ENCODE measurements at places on chromosomes 5 and 9.

DNA sequence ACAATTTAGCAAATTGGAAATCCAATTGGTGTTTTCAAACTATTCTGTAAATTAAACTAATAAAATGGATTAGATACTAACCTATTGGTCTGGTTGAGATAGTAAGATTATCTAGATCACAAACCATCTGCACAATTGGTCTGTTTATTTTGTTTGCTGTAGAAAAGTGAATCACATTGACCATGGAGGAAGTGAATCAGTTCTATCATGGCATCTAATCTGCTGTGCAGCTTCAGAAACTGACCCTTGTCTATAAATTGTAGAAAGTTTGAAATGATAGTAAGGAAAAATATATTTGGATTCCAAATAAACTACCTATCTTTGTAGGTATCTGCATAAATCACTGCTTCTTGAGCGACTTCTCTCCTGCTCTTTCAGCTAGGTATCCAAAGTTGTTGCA lies 1865.4 kb downstream of the MAT2B start:
- no peak for DNase-seq

DNA sequence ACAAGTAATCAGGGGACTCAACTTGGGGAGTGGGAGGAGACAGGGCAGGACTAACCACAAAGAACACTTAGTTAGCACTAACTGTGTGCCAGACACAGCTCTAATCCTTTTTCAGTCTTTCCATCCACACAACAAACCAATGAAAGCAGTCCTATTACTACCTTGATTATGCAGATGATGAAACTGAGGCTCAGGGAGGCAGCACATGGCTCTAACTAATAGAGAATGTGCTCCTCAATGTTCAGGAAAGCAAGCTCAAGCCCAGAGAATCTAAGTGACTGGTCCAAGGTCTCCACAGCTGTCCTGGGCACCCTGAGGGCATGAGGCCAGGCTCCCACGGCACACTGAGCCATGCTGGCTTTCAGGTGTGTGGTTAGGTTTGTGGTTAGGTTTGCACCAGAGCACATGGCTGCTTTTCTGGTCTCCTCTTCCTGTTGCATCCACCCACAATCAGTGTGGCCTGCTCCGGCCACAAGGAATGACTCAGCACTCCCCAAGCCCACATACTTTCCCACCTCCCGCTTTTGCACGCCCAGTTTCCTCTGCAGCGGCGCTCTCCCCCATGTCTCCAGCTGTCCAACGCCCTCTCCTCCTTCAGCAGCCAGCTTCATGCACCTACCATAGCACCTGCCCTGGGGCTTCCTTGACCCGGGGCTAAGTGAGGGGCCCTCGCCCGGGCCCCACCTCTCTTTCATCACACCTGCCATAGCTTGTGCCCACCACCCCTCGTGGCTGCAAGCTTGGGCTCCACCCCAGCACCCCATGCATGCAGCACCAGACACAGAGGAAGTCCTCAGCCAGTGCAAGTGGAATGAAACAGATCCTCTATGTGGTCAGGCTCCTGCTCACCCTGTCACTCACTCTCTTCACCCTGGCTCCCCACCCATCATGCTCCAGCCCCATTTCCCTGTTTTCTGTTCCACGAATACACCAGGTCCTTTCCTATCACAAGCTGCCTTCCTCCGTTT lies 133.1 kb downstream of the GABBR2 start:
- DNase-seq = peak; percentile 49

DNA sequence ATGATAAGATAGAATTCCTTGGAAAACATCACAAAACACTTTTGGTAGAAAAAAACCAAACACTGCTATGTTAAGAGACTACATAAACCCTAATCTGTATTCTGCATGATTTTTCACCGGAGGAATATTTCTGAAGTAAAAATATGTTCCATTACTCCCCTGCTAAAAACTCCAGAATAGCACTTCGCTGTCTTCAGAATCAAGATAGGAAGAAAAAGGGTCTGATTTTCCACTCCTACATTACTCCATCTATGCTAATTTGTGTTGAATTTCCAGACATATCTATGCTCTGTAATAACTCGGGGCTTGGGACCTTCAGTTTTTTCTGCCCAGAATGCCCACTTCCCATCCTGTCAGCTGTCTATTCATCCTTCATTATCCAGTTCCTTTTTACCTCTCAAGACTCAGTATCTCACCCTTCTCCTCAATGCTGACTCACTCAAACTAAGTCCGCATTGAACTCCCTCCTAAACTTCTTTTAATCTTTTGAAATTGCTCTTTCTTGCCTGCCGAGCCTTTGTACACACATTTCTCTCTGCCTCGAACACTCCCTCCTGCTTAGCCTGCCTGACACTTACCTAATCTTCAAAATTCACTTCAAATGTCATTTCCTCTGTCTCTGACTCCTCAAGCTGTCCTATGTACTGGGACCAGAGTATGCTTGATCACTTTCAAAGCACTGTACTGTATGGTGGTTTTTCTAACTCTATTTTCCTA lies 171.0 kb downstream of the ARRDC3 start:
- DNase-seq = no peak

DNA sequence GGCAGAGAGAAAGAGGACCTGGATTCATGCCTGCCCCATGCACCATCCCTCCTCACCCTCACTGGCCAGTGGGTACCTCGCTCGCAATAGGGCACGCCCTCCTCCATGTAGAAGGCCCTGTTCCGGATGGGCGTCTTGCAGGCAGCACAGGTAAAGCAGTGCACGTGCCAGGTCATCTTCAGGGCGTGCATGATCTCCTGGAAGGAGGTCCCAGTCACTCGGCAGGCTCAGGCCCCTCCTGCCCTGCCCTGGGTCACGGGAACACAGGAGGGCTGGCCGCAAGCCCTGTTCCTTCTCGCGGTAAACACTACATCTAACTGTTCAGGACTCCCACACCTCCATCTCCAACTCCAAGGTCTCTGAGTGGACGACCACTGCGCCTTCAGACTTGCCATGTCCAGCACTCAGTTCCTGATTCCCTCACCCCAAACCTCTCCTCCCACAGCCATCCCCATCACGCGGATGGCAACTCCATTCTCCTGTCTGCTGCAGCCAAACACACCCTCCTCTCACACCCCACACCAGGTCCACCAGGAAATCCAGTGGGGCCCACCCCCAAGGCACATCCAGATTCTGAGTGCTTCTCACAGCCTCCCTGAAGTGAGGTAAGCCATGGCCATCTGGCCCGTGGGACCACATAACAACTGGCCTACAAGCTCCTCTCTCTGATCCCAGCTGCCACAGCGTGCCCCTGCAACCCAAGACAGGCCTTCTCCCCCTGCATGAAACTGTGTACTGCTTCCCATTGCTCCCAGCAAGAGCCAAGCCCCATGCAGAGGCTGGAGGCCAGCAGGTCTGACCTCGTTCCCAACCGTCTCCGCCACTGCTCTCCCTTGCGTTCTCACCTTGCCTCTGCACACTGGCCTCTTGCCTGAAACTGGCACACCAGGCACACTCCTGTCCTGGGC lies 10.8 kb upstream of the DBN1 start:
- DNase-seq = no peak

GRCh38 chr5:2005101-2006041 lies 122.6 kb upstream of the IRX4 start:
- no peak for DNase-seq

DNA sequence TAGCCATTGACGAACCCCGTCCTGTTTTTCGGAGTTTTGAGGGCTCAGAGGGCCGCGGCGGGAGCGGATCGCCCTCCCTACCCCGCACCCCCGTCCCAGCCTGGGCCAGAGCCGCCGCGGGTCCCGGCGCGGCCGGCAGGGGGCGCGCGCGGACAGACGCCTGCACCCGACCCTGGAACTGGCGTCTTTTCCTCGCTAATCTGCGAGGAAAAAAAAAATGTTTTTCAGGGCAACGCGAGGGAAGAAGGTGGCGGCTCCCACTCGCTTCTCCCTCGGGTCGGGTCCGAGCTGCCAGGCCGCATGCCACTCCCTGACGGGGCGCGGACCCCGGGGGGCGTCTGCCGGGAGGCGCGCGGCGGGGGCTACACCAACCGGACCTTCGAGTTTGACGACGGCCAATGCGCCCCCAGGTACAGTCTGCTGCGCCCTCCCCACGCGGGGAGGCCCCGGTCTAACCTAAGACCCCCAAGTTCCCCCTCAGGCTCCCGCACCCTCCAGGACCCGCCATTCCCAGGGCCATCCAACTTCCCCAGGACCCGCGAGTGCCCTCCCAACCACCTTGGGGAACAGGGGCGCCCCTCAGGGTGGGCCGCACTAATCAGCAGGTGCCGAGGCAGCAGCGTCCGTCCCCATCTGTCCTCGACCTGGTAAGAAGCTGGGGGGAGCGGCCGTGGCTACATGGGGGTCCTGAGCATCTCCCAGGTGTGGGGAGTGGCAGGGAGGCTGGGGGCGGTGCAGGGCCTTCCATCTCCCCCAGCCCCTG lies at the start of gene KCNT1:
TSS of gene KCNT1 (plus strand) at position 227 of the 763 bp plus-strand sequence. CDS start at position 301, 74 bp downstream.
- peak; percentile 38 for DNase-seq

GRCh38 chr5:122154491-122154890 lies 25.1 kb downstream of the ZNF474 start:
- DNase-seq = no peak

- no peak for DNase-seq
These were observed 44.6 kb upstream of the ELL2 start for GRCh38 chr5:96006291-96006690.

GRCh38 chr5:53481887-53482716 lies 1.7 kb downstream of the FST start:
- peak; percentile 71 for DNase-seq

DNA sequence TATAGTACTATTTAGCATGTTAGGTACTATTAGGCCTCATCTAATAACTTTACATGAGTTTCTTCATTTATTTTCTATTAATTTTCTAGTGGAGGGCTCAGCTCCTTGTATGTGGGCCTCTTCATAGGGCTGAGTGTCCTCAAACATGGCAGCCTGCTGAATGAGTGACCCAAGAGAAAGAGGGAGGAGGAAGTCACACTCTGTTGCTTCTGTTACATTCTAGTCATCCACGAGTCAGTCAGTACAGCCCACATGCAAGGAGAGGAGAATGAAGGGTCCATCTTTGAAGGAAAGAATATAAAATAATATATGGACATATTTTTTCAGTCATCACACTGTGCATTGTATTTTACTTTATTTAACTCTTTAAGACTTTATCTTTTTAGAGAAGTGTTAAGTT lies 66.6 kb upstream of the NR3C1 start:
- no peak for DNase-seq

- DNase-seq = no peak
These were observed 351.1 kb upstream of the TLE4 start for GRCh38 chr9:79220666-79221065.

DNA sequence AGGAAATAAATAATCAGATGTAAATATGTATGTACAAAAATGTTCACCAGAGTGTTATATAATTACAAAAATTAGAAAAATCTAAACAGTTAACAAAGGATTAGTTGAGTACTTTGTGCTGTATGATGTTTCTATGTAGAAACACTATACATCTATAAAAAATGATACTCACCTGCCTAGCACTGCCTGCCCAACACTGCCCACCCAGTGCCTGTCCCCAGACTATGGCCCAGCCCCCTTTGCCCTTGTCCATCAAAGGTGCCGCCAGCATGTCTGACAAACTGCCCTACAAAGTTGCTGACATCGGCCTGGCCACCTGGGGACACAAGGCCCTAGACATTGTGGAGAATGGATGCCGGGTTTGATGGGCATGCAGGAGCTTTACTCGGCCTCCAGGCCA lies 6.1 kb upstream of the MEGF9 start:
- no peak for DNase-seq

- no peak for DNase-seq
These were observed 54.7 kb upstream of the PRLR start for GRCh38 chr5:35285011-35285410.

DNA sequence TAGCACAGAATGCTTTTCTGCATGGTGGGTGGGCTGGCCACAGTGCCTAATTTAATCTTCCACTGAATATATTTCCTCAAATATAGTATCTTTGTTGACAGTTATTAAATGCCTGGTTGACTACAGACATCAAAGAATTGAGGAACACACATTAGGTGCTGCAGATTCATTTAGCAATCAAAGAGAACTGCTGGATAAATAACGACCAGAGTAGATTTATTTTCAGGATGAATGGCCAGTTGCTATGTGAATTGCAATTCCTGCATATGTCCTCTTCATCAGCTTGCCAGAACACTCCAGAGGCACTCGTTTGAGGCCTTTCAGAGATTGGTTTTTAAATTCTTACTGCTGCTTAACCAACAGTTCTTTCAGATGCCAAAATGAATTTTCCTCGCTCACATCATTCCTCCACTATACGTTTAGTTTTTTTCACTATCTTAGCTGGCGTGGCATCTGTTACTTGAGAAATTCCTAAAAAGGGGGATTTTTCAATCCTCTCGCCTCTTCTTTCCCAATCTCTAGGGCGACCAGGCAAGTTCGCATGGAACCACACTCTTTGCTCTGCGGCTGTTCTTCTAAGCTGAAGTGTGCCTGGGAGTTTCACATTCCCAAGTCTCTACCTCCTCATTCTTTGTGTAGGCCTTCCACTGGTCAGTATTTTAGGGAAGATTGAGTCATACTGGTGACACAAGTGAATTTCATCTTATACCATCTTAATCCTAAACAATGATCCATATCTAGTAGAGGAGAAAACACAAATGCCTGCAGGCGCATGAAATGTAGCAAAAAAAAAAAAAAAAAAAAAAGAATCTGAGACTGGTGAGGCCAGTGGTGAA lies 237.1 kb upstream of the NMUR2 start:
- no peak for DNase-seq

- no peak for DNase-seq
These were observed 16.9 kb downstream of the C9orf85 start for GRCh38 chr9:71928376-71928775.

- DNase-seq = peak; percentile 68
These were observed 39.0 kb downstream of the SMARCA2 start for GRCh38 chr9:2053883-2054845.

- DNase-seq = no peak
These were observed 114.2 kb downstream of the EBF1 start for GRCh38 chr5:158985492-158985891.

DNA sequence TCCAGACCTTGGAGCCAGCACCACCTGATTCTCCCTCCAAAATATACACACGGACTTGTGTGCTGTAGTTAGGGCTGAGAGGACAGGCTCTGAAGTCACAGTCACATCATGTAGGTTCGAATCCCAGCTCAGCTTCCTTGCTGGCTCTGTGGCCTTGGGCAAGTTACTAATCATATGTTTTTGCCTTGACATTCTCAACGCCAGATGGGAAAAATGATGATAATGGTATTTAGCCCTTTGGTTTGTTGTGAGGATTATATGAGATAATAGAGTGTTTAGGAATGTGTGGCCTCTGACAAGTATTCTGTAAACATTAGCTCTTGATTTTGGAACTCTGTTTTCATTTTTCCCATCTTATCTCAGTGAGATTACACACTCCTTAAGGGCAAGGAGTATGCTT lies 72.5 kb downstream of the PLAC8L1 start:
- DNase-seq = no peak
